ENCODE measurements at places on chromosomes 4 and X. TPM values are rescaled to one million over a fixed set of nuclear protein-coding genes. Genes with fewer than 3 reads are reported as not detected.

DNA sequence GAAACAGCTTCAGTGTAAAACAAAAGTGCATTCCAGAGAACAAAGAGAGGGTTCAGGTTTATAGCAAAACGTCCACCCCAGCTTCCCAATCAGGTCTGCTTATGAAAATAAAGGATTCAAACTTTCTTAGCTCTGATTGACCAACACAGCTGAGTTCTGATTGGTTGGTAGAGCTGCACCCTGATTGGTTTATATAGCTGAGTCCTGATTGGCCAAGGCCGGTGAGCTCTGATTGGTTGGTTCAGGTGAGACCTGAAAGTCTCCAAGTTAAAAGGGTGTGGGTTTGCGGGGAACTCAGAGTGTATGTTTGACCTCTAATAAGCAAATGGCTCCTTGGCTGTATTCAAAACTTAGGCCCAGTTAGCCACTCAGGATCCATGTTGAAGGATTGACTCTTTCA is 20.9 kb downstream of the CLRN2 start:
- no peak for DNase-seq

DNA sequence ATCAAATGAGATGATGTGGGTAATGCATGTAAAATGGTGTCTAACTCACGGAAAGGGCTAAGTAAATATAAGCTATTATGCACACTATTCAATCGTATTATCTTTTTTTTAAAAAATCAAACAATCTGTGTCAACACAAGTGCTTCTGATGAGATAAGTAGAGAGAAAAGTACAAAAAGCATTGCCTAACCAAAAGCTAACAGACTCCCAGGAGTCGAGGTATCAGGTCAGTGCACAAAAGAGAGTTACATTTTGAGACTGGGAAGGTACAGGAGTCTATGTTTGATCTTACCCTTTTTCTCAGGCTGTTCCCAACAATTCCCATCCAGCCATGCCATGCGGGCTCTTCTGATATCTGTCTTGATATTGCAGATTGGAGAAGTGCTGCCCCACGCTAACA is 203.3 kb upstream of the ZIC3 start:
- no peak for DNase-seq

- DNase-seq: no peak
Observed at GRCh38 chr4:169634975-169635374, 14.6 kb downstream of the CLCN3 start.

The DGKK gene
- total RNA-seq: not detected

DNA sequence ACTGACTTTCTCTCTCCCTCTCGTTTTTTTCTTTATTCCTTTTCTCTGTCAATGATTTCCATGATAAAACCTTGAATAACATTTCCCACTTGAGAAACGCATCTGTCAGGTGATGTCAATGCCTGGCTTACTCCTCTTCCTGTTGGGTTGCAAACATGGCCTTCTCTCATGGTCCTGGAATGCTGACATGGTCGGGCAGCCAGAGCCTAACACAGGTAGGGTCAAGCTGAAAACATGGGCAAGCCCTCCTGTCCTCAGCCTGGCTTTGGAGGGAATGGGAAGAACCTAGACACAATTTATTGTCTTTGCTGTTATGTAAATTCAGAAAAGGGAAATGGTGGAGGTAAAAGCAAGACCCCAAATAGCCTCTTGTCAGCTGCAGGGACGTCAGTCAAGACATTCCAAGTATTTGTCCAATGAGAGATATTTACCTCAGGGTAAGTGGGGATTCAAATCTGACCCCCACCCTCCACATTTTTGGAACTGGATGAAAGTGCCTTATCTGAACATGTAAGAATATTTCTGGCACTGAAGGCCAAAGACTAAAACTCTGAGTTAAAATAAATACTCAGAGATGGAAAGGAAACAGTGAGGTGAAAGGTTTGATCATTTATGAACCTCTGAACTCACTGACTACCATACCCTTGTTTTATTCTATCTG is 473.8 kb downstream of the SPRY1 start:
- DNase-seq: no peak

DNA sequence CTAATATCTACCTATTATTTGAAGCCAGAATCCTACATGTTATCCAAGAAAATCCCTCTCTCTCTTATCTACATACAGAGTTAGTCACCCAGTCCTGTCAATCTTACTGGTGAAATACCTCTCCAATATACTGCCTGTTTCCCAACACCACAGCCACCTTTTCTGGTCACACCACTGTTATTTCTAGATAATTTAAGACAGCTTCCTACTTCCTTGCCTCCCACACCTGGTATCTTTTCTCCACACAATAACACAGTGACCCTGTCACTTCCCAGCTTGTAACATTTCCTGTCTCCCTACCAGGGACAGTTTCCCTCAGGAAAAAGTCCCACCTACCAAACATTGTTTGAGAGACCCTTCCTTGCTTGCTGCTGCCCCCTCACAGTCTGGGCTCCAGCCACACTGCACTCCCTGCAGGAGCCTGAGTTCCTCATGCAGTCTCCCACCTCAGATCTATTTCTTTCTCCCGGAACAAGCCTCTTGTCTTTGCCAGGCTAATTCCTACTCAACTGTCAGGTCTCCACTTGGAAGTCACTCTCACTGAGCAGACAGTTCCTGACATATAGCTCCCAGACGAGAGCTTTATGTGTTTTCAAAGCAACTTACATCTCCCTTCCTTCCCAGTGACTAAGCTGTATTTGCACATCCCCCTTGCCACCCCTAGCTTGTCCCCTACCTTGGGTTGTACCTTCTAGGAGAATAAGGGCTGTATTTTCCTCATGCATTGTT is 73.6 kb upstream of the QRFPR start:
- DNase-seq: no peak

GRCh38 chrX:139554376-139554775 is 23.8 kb downstream of the F9 start:
- DNase-seq: no peak

GRCh38 chr4:73383452-73383851 is 20.6 kb upstream of the ALB start:
- no peak for DNase-seq

DNA sequence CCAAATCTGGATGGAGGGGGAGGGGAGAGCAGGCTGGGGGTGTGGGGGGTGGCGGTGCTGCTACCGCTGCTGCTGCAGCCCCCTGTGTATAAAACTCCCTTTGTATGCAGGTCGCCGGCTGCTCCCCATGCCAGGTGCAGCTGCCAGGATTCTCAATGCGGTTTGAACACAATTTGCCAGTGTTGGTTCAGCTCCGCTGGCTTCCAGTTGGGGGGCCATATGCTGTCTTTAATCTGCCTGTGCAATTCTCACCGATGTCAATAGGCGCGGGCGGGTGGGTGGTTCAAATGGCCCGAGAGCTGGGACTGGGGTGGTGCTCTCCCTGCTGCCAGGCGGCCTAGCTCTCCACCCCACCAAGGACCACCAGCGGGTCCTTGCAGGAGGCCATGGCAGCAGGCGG is 257.6 kb downstream of the BCOR start:
- DNase-seq: no peak

GRCh38 chr4:102288497-102288896 is 56.8 kb downstream of the SLC39A8 start:
- DNase-seq: no peak

- no peak for DNase-seq
Observed at GRCh38 chr4:107278791-107279483, 242.8 kb upstream of the DKK2 start.

- no peak for DNase-seq
Observed at GRCh38 chr4:73976217-73976616, 5.6 kb downstream of the PF4 start.

The MID2 gene
- total RNA-seq: 10.3 TPM

DNA sequence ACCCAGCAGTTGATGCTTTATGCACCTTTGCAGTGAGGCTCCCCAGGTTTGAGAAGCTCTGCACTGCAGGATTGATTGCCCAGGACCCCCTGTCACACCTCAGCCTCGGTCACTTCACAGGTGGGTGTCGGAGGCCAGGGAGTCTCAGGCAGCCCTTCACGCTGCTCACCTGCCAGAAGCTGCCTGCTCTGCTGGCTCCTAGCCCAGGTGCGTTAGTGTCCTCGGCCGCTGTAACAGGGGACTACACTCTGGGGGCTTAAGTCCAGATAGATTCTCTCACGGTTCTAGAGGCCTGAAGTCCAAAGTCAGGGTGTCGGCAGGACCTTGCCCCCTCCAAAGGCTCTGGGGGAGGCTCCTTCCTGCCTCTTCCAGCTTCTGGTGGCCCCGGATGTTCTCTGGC is 79.9 kb downstream of the CPZ start:
- no peak for DNase-seq

The FATE1 gene
- total RNA-seq: not detected

The PRIMPOL gene
- 24.9 TPM for total RNA-seq

DNA sequence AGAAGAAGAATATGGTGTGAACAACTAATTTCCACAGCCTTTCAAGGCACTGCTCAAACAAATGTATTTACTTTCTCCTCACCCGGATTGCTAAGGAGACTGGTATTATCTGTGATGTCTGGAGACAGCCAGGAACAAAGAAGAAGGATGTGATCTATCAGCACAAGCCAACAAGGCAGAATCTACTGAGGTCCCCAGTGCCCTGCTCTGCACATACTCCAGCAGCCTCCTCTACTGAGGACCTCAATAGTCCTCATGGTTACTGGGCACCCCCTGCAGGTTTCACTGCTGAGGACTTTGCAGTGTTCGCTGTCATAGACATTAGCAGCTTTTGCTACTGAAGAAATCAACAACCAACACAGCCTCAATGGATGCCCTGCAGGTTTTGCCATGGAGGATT is 930.1 kb downstream of the ADGRL3 start:
- DNase-seq: no peak

DNA sequence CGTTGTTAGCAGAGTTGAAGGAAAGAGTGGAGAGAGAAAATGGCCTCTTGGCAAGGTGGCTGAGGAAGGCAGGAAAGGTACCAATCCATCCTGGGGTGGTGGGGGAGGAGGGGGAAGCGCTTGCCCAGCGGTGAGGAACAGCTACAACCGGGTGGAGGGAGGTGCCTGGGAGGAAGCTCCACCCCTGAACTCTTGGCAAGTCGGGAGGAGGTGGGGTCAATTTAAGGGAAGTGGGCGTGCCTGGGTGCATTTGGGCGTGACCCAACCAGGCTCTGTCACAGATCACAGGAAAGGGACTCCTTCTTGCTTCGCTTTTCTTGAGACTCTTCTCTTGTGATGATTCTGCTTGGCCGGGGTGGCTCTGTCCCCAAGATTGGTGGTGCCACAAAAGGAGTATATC is 41.7 kb downstream of the BCORL1 start:
- DNase-seq: peak; percentile 68

DNA sequence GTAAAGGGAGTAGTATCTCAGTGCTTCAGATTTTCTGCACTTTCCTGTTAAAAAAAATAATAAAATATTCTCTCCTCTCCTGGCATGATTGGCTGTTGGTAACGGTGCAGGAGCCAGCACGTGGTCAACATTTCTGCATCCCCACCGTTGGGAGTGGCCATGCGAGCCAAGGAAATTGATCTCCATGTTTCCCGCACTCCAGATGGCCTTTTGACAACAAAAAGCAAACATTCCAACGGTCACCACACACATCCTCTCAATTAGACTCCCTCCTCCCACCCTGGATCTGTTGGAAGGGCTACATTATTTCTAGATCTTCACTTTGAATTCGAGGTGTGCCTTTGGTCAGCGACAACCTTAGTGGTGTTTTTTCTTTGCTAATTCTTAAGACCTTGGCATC is 45.0 kb downstream of the STK32B start:
- DNase-seq: no peak

DNA sequence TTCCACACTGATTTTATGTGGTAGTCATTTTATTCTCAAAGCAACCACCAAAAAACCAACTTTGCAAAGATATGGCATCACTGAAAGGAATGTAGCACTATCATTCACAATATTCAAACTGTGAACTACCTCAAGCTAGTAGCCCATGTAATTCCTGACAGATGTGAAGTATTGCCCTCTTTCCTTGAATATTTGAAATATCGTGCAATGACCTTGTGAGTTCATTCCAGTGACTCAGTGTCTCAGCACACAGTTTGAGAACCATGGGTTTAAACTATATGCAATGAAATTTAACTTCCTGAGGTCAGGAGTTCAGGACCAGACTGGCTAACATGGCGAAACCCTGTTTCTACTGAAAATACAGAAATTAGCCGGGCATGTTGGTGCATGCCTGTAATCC is 20.9 kb upstream of the IQCM start:
- DNase-seq: no peak

The MAGEA11 gene
- not detected for total RNA-seq

DNA sequence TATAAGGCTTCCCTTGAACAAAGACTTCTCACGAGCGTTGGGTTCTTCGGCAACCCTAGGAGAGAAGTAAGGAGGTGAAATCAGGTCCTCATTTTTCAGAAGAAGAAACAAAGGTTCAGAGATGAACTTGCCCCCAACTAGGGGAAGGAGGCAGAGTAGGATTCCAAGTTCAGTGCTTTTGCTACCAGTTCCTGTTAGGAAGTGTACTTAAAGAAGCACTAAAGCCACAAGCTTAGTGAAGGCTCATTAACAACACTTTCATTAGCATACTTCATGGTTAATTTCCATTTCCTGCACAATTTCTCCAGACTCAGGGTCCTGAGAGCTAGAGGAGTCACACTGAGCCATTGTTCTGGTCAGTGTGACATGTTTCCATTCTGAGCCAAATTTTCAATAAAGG is 52.1 kb downstream of the VSIG4 start:
- no peak for DNase-seq

The RLIM gene
- 58.6 TPM for total RNA-seq

The ANK2 gene
- 5.4 TPM for total RNA-seq

GRCh38 chr4:65670331-65671031 is at the start of gene EPHA5:
TSS of gene EPHA5 (minus strand) at chr4:65670489. CDS start at chr4:65669742, 747 bp downstream.
- peak; percentile 2 for DNase-seq

GRCh38 chrX:77434962-77435361 is 12.2 kb upstream of the FGF16 start:
- no peak for DNase-seq

The CNKSR2 gene
- total RNA-seq: 8.0 TPM

DNA sequence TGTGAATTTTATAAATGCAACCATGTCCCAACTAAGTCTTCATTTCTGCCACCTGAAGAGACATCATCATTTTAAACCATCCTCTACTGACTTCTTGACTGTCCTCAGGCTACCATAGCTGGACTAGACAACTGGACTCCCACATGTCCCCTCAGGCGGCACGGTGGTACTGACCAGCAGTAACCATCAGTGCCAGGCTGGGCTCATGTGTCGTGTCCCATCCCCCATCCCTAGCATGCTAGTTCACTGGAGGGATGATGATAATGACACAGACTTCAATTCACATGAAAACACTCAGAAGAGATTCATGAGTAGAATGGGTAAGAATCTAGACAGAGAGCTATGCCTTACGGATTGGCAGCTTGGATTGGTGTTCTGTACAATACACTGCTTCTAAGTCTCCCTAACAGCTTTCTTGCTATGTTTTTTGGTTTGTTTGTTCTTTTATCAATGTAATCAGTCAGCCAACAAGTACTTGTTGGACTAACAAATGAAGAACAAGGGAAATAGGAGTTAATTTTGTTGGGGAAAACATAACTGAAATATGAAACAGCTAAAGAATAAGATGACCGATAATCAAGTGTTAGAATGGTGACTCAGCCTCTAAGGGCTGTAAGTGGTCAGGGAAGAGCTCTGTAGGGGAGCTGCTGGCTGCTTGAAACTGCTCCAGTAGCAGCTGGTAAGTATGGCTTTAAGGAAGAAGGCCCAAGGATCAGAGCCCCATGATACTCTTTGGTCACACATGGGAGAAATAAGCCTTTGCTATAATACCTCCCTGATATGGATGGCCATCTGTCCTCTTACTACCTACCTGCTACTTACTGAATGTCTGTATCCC is 10.3 kb downstream of the ZDHHC9 start:
- no peak for DNase-seq

GRCh38 chr4:23876418-23877089 is 13.3 kb downstream of the PPARGC1A start:
- no peak for DNase-seq

GRCh38 chr4:153342751-153343552 is 1.5 kb upstream of the MND1 start:
- DNase-seq: no peak

GRCh38 chrX:107654566-107654871 is 26.2 kb downstream of the PRPS1 start:
- no peak for DNase-seq

The PTCHD1 gene
- not detected for total RNA-seq
